ENCODE measurements at places on chromosomes 16 and 17. TPM values are rescaled to one million over a fixed set of nuclear protein-coding genes. Genes with fewer than 3 reads are reported as not detected.

DNA sequence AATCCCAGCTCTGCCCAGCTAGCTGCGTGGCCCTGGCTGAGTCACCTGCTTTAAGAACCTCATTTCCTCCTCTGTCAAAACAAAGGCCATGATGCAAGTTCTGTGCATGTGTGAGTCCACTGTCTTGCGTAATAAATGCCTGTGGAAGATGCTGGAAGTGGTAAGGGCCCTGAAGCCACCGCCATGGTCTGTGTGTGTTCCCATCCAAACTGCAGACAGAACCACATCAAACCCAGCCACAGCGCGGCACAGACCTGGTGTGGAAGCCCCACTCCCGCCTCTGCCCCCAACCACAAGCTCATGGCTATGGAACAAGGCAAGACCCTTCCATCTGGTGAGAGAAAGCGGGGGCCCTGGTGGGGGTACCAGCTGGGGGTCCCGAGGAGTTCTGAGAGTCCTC is 26.0 kb downstream of the NECAB2 start:
- DNase-seq: no peak

DNA sequence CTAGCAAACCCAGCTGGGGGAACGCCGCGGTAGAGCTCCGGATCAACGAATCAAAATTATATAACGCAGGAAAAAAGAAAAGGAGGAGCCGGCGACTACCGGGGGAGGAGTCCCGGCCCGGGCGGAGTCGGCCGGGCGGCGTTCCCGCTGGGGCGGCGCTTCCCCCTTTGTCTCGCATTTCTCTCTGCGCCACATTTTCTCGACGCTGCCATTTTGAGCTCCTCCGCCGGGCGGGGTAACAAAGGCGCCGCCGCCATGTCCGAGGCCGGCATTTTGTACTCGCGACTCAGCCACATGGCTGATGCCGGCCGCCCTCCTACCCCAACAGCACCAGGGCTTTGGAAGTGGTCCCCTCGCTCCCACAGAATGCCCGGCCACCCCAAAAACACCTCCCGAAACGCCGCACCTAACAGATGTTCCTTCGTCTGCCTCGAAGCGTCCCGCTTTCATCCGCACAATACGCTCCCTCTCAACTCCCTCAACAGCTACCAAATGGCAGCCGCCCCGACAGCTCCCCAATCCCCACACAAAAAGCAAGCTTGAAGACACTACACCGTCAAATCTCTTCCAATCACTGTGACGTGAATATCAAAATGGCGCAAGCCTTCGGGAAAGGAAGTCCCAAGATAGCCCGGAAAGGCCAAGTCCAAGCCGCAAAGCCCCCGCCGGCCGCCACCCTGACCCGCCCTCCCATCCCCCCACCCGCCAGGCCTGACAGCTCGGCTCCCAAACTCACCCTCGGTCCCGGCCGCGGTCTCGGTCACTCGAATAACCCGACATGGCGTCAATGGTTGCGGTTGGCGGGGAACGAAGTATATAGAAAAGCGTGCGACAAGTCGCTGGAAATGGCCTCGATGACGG is 519 bp downstream of the DDX5 start:
- DNase-seq: peak; percentile 36

DNA sequence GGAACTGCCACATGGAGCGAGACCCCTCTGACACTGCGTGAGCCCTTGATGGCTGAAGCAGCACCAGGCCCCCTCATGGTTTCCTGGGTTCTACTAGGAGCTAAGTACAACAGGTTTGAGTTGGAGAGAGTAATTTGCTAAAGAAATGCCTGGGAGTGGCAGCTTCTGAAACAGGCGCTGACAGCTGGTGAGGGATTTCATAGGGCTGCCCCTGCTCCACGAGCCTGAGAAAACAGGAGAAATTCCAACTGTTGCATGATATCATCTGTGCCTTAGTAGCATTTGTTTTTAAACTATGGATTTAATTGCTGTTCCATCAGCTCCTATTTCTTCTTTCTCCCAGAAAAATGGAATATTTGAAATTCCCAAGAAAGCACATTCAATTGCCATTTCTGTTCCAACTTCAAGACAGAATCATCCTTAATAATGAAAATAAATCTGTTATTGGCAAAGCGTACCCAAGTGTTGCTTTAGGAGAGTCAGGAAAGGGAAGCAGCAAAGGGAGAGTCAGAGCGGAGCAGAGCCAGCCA is 78.8 kb upstream of the ANKFN1 start:
- no peak for DNase-seq

GRCh38 chr17:80833952-80834892 is 157.4 kb upstream of the CHMP6 start:
- DNase-seq: no peak

GRCh38 chr16:30761427-30761927 is 385 bp downstream of the CFAP119 start:
- DNase-seq: no peak

GRCh38 chr17:56593646-56594319 is at the start of gene NOG:
Gene NOG (plus strand): TSS chr17:56593699. CDS start chr17:56594224, 525 bp downstream.
- DNase-seq: no peak

DNA sequence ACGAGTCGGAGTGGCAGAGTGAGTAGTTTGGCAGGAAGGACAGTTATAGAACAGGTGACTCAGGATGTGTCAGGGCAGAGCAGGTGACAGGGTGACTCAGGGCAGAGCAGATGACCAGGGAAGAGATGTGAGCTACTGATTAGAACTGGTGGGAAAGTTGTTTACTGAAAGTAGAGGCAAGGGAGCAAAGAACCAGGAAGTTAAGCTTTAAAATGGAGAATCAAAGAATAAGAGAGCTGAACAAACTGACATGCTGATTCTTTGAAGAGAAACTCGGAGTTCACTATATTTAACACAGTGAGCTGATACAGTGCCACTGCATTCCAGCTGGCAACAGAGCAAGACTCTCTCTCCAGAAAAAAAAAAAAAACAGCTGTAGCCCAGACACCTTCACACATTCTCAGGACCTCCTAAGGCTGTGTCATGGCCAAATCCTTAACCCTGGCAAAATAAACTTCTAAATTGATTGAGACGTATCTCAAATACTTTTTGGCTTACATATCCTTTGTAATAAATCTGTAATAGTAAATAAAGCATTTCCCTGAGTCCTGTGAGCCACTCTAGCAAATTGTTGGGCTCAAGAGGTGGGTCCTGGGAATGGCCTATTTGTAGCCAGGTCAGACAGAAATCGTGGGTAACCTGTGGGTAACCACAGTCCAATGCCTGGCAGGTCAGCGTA is 12.3 kb upstream of the UBE2I start:
- no peak for DNase-seq

DNA sequence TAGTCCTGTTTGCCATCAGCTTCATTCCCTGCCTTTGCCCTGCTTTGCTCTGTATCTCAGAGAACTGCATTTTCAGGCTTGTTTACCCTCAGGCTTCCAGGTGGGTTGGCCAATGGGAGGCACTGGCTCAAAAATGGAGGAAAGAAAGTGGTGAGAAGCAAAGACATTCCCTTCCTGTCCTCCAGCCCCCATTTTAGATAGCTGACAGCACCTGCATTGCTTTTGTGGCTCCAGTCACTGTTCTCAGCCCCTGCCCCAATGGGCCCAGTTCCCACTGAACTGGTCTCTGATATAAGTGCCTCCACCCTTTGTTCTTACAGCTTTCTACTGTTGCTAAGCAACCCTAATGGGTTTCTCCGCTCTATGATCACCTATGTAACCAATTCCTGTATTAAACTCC is 19.4 kb upstream of the SDK2 start:
- no peak for DNase-seq

DNA sequence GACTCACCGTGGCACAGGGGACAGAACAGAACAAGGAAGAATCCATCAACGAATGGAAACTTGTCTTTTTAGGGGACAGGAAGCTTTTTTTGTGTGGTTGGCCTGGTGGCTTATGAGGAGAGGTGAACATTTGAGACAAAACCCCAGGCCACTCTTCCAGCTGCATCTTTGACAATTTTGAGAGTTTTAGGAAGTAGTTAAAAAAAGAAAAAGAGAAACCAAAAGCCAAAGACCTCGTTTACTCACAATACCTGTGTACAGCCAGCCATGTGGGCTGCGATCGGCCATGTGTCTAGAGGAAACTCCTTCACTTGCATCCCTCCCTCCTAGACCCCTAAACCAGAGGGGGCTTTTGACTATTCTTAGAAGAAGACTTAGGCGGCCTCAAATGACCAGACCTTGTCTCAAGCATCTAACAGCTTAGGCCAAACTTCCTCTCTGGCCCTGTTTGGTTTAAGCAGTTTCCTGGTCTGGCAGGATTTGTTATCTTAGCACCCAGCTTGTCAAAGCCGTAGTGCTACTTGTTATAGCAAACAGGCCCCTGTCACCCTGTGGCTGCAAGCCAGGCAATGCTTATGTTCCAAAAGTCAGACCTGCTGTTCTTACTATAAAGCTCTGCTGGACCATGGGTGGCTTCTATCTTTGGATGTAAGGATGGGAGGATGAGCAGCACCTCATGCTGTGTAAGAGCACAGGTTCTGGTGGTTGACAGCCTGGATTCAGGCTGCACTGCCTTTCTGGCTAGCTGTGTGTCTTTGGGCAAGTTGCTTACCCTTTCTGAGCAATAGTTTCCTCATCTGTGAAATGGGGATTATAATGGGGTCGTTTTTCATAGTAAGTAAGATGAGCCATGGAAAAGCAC is 17.7 kb downstream of the KSR1 start:
- DNase-seq: peak; percentile 64

DNA sequence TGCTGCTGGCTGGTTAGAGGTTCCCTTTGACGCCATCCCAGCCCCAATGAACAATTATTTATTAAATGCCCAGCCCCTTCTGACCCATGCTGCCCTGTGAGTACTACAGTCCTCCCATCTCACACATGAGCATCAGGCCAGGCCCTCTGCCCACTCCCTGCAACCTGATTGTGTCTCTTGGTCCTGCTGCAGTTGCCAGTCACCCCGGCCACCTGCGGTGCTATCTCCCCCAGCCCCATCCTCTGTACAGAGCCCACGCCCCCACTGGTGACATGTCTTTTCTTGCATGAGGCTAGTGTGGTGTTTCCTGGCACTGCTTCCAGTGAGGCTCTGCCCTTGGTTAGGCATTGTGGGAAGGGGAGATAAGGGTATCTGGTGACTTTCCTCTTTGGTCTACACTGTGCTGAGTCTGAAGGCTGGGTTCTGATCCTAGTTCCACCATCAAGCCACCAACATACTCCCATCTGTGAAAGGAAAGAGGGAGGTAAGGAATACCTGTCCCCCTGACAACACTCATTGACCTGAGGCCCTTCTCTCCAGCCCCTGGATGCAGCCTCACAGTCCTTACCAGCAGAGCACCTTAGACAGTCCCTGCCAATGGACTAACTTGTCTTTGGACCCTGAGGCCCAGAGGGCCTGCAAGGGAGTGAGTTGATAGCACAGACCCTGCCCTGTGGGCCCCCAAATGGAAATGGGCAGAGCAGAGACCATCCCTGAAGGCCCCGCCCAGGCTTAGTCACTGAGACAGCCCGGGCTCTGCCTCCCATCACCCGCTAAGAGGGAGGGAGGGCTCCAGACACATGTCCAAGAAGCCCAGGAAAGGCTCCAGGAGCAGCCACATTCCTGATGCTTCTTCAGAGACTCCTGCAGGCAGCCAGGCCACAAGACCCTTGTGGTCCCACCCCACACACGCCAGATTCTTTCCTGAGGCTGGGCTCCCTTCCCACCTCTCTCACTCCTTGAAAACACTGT is 11.3 kb downstream of the CX3CL1 start:
- DNase-seq: no peak

DNA sequence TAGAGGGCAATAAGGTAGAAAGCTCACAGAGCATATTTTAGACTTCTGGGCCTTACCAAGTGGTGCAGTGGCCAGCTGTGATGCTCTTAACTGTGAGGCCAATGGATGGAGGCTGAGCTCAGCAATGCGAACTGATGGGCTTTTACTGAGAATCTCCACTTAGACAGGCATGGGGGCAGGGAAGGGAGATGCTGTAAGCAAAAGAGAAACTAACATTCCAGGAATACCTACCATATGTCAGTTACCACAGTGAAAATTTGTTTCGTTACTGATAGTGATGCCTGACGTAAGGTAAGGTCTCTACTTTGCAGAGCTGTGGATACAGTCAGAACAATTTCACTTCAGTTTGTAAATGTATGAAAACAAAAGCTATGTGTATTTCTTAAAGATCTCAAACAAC is 250.6 kb upstream of the ZFHX3 start:
- no peak for DNase-seq

KRT15 gene
- 3.4 TPM for total RNA-seq

APOH gene
- total RNA-seq: not detected

DNA sequence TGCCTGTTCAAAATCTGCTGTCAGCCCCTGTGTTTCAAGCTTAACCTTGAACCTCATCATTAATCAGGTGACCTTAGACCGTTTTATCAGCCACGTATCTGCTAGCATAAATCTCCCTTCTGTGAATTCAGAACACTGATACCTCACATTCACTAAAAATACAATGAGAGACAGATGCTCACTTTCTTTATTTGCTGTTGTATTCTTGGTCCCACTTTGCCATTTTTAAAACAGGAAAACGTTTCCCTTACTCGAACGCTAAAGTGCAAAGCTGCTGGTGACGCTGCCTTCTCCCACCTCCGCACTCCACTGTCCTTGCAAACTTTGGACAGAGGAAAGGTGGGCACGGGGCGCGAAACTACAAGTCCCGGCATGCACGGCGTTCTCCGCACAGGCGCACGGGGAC is 220 bp upstream of the ARHGAP44 start:
- DNase-seq: no peak

PPP1R27 gene
- total RNA-seq: not detected

DNA sequence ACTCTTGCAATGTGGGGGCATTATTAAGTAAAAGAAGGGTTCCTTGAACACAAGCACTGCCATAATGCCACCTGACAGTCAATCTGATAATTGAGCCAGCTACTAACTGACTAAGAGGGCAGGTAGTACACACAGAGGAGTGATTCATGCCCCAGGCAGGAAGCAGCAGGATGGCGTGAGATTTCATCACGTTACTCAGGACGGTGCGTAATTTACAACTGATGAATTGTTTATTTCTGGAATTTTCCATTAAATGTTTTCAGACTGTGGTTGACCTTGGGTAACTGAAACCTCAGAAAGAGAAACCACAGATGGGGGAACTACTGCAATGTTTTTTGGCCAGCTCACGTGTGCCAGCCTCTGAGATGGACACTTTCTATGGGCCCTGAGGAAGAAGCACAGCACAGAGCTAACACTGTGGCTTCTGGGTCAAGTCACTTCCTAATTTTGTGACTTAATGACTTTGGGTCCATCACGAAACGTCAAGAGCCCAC is 46.7 kb downstream of the C17orf67 start:
- peak; percentile 67 for DNase-seq

GRCh38 chr17:59746849-59747445 is 39.5 kb downstream of the VMP1 start:
- DNase-seq: no peak

- DNase-seq: no peak
Observed at GRCh38 chr16:27473101-27473900, 71.3 kb downstream of the IL21R start.

GRCh38 chr17:27323538-27324215 is 29.8 kb downstream of the WSB1 start:
- peak; percentile 53 for DNase-seq

- DNase-seq: peak; percentile 30
Observed at GRCh38 chr17:80649672-80650330, 105.2 kb downstream of the RPTOR start.

DNA sequence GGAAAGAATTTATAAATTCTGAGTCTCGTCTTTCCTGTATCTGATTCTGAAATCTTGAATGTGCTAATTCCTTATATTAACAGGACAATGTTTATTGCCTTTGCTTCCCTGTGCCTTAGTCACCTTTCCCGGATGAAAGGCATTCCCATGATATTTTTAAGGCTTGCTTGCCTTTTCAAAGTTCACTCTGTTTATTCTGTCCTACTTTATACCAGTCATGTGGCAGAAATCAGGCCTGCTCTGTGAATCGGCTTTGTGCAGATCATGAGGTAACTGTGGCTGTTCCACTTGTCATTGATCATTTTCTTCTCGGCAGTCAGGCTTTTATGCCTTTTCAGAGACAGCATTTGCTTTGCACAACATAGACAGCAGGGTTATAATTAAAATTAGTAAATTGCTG is 28.8 kb upstream of the ABCC11 start:
- DNase-seq: no peak
